Tongue (tissue), 3 donors: ENCODE measurements at places on chromosomes 2 and 18. TPM values are rescaled to one million over a fixed set of nuclear protein-coding genes. Genes with fewer than 3 reads are reported as not detected.

The MEP1B gene
- total RNA-seq: 0.10 TPM

GRCh38 chr2:7468955-7469354 lies 551.7 kb downstream of the RNF144A start:
- no peak for DNase-seq

DNA sequence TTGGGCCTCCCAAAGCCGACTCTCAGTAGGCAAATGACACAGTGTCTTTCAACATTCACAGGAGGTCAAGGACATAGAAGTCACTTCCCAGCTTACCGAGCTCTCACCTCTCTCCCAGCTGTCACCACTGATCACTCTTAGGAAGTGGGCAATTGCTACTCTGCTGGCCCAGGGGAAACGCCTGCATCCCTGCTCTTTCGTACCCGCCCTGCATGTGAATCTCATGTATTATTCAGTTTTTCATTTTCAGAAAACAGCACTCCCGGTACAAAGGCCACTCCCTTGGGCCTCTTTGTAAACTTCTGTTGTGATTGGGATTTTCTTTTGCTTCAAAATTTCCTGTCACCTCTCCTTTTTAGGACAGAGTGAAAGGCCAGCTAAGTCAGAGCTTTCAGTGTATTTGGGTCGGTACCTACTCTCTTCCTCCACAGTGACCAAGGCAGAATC lies 15.4 kb downstream of the MRPL44 start:
- DNase-seq: no peak

DNA sequence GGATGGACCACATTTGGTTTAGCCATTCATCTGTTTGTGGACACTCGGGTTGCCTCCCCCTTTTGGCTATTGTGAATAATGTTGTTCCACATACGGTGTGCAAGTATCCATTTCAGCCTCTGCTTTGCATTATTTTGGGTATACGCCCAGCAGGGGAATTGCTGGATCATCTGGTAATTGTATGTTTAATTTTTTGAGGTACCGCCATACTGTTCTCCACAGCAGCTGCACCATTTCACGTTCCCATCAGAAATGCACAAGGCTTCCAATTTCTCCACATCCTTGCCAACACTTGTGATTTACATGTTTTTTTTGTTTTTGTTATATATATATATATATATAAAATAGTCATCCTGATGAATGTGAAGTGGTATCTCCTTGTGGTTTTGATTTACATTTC lies 54.6 kb upstream of the TWIST2 start:
- DNase-seq: no peak
